Stimulated activated CD8-positive, alpha-beta memory T cell treated with anti-CD3 and anti-CD28 coated beads, Interleukin-4, amount 100 ng/mL, for 4 hours (primary cell): ENCODE measurements at places on chromosomes 7 and 10.

DNA sequence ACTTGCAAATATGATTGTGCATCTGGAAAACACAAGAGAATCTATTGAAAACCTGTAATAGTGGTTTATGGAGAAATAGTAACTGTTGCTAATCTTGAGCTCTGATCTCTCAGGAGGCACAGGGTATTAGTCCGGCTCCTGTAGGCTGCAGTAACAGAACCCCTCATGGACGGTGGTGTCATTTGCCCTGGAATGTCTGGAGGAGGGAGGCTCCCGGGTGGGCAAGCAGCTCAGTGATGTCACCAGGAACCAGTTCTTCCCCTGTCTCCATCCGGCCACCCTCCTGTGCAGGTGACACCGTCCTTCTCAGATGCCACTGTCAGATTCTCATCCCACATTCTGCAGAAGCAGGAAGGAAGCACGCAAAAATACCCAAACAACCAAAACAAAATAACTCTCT, 29.3 kb downstream of the INPP5A start:
- DNase-seq, result no peak

- DNase-seq, result no peak
Observed at GRCh38 chr7:105766421-105767073, 109.9 kb downstream of the ATXN7L1 start.

- DNase-seq, result no peak
Observed at GRCh38 chr7:108596560-108596959, 26.9 kb downstream of the DNAJB9 start.

DNA sequence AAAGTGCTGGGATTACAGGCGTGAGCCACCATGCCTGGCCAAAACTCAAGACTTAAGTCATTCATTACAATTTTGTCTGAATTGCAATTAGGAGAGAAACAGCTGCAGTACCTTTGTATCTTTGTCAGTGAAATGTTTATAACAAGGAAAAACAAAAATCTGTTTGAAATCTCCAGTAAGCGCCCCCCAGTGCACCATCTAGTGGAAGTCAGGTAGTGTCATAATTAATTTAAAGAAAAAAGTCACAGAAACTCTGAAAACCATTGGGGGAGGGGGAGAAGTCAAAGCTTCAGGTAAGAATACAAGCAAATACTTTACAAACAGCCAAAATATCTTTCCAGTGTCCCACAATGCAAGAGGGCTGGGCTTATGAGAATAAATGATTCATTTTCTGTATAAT, 2.8 kb downstream of the MPP7 start:
- no peak for DNase-seq

DNA sequence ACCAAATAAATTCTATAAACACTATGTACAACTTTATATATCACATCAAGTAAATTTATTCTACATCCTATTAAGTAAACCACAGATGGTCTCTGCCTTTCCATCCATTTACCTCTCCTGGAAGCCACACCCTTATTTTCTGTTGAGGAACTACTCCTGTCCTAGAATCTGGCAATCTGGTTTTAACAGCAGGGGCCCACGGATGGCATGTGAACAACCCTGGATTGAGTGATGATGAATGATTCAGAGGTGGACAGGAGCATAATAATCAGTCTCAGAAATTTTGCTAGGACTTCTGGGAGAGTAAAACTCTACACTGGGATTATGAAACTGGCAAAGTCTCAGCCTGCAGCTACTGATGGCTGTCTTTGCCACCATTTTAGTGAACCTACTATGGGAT, 54.1 kb downstream of the CDK6 start:
- no peak for DNase-seq

DNA sequence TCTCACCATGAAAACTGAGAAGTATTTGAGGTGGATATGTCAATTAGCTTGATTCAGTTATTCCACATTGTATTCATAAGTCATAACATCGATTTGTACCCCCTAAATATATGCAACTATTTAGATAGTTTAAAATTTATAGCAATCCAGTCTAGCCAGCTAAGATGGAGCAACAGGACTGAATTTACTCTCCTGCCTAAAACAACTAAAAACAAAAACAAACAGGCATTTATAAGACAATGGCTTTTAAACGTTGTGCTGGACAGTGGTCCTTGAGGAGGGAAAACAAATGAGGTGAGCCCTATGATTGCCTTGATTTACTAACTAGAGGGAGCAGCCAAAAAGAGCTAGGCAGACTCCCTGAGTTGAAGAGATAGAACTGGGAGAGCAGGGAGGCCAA, 814 bp upstream of the GPAM start:
- no peak for DNase-seq

GRCh38 chr10:83982812-83983211, 156.5 kb upstream of the GHITM start:
- no peak for DNase-seq

- DNase-seq, result no peak
Observed at GRCh38 chr10:12758271-12758670, 243.2 kb downstream of the CCDC3 start.

- no peak for DNase-seq
Observed at GRCh38 chr10:117551330-117552155, 9.0 kb downstream of the EMX2 start.

DNA sequence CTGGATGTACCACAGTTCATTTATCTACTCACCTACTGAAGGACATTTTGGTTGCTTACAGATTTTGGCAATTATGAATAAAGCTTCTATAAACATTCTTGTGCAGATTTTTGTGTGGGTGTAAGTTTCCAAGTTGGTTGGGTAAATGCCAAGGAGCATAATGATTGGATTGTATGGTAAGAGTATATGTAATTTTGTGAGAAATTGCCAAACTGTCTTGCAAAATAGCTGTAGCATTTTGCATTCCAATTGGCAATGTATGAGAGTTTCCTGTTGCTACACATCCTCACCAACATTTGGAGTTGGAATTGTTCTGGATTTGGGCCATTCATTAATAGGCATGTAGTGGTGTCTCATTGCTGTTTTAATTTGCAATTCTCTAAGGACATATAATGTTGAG, 33.9 kb upstream of the HYAL4 start:
- no peak for DNase-seq

DNA sequence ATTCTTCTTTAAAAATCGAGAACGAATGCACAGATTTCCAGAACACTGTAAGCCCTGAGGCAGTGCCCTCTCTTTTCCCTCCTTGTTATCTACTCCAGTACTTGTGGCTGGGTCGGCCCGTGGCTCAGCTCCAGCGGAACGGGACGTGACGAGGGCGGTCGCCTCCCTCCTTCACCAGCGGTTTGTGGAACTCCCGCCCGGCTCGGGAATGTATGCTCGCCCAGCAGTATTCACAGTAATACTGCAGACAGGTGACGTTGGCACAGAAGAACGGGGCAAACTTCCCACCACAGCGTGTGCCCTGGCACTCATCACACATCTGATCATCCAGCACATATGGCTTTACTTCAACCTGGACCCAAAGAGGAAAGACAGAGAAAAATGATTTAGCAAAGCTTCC, 128.5 kb downstream of the BTAF1 start:
- DNase-seq, result no peak

DNA sequence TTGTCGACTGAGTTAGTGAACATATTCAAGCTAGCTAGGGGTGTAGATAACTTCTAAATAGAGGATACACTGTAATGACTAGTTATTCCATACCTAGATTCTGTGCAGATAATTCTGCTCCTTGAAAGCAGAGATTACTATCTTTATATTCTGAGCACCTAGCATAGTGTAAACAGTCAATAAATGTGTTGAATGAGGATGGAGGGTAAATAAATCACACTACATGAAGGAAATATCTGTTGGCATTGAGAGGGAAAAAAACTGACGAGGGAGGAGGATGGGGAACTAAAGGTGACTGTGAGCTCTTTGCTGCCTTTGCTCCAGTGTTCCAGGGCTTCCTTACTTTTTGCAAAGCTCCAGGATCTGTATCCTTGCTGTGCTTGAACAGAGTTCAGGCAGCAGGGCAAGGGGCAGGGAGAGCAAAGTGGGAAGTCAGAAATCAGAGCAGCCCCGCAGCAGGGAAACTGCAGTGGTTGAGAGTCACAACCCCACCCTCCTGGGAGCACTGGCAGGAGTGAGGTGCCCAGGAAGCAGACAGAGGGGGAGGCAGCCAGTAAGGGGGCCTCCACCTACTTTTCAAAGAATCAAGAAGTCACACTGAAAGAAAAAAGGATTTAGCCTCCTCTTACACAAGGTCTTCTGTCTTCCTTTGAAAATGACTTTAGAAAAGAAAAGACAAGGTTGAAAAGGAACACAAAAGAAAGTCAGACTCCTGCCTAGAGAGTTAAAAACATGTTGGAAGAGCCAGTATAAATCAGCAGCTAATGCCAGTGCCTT, 71.8 kb upstream of the LRRN3 start:
- no peak for DNase-seq

- no peak for DNase-seq
Observed at GRCh38 chr10:13776861-13777311, 190.1 kb downstream of the PRPF18 start.

- no peak for DNase-seq
Observed at GRCh38 chr10:131819241-131820072, 81.4 kb upstream of the PPP2R2D start.

- no peak for DNase-seq
Observed at GRCh38 chr7:21054427-21055112, 267.9 kb upstream of the SP8 start.

GRCh38 chr7:37097983-37098382, 350.7 kb downstream of the ELMO1 start:
- DNase-seq, result no peak

- no peak for DNase-seq
Observed at GRCh38 chr10:120741396-120741795, 109.8 kb upstream of the WDR11 start.

GRCh38 chr7:118259115-118259514, 34.6 kb downstream of the ANKRD7 start:
- no peak for DNase-seq

DNA sequence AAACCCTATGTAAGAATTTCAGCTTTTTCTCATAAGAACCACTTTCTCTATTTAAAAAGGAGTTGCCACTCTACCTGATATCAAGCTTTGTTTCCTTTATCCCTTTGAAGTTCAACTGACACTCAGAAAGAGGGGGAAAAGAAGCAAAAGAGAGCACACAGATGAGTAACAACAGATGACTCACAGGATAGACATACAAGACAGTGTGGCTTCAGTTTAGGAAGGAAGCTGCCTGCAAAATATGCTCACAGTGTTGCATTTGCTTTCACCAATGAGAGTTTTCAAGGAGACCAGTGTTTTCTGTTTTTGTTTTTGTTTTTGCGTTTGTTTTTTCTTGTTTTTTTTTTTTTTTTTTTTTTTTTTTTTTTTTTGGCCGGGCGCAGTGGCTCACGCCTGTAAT, 1181.6 kb downstream of the DNAJB9 start:
- no peak for DNase-seq
